ENCODE measurements at places on chromosomes 11 and 22.

DNA sequence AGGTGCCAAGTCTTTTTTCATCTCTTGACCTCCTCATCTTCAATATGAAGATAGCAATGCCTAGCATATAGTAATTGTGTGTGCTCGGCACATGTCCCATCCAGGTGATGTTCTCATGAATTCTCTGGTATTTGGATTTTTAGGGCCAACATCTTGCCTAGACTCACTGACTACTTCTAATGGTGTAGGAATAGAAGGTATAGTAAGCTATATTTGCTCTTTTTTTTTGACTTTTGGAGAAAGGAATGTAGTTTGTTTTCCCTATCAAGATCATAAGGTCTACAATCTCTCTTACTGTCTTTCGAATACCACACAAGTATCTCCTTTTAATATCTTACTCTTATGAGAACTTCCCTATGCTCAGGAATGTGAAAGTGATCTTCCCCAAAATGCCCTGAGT lies 3.2 kb downstream of the HBD start:
- H3K27ac ChIP-seq = no peak overlapping the region
- H3K36me3 ChIP-seq = no peaks in the 10 kb centered on the region
- no peaks in the 10 kb centered on the region for H3K4me1 ChIP-seq
- no peak overlapping the region for H3K4me3 ChIP-seq
- H3K27me3 ChIP-seq = no peaks in the 10 kb centered on the region
- DNase-seq = no peak

GRCh38 chr11:111177037-111177871 lies 68.3 kb upstream of the POU2AF2 start:
- no peaks in the 10 kb centered on the region for H3K36me3 ChIP-seq
- H3K4me3 ChIP-seq = no peak overlapping the region
- DNase-seq = no peak

GRCh38 chr11:34630544-34630943 lies 9.7 kb downstream of the EHF start:
- H3K36me3 ChIP-seq = no peaks in the 10 kb centered on the region
- H3K27me3 ChIP-seq = peaks cover 38% of the 10 kb centered on the region
- no peak overlapping the region for H3K27ac ChIP-seq
- H3K4me3 ChIP-seq = no peak overlapping the region
- H3K4me1 ChIP-seq = peaks cover 21% of the 10 kb centered on the region

DNA sequence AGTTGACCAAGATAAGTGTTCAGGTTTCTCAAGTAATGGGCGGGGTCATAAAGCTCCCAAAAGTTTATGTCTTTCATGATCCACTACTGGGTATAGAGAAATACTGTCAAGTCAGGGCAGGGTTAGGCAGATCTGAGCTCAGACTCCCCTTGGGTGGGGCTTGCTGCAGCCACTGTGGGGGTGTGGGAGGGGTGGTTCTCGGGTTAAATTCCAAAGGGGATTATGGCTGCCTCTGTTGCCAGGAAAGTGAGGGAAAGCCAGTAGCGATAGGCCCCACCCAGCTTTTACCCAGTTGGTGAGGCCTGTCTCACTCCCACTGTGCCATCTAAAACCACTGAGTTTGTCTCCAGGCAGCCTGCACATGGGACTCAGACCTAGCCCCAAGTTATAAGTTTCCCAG lies 37.8 kb downstream of the DLG2 start:
- H3K4me1 ChIP-seq = no peaks in the 10 kb centered on the region
- H3K4me3 ChIP-seq = no peak overlapping the region
- no peaks in the 10 kb centered on the region for H3K36me3 ChIP-seq
- DNase-seq = no peak

- peaks cover 18% of the 10 kb centered on the region for H3K4me1 ChIP-seq
- H3K4me3 ChIP-seq = no peak overlapping the region
Observed at GRCh38 chr22:49725516-49725915, 102.2 kb downstream of the BRD1 start.

DNA sequence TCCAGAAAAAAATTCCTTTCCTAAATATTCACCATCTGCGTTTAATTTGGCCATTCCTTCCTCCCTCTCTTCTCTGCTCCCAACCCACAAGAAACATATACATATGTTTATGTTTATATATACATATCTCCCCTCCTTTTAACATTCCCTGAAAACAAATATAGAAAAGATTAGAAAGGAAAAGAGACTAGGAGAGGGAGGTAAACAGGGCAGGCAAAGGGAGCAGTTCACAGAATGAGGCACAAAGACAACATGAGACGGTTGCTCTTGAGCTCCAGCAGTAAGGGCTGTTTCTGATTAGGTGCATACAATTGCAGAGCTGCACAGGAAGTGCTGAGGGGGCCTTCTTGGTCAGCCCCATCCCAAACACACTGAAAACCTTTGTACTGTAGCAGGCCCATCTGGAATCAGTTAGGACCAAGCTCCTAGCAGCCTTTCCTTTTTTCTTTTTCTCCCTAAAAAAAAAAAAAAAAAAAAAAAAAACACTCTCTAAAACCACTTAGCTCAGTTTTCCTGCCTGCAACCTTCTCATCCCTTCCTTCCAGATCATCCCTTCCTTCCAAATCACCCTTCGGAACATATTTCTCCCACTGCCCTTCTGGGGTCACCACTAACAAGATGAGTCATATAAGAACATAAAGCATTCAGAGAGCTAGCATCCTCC lies 57.0 kb downstream of the RBFOX2 start:
- H3K36me3 ChIP-seq = no peaks in the 10 kb centered on the region
- no peak for DNase-seq
- H3K4me1 ChIP-seq = no peaks in the 10 kb centered on the region
- H3K4me3 ChIP-seq = no peak overlapping the region
- H3K27me3 ChIP-seq = peaks cover 6% of the 10 kb centered on the region

DNA sequence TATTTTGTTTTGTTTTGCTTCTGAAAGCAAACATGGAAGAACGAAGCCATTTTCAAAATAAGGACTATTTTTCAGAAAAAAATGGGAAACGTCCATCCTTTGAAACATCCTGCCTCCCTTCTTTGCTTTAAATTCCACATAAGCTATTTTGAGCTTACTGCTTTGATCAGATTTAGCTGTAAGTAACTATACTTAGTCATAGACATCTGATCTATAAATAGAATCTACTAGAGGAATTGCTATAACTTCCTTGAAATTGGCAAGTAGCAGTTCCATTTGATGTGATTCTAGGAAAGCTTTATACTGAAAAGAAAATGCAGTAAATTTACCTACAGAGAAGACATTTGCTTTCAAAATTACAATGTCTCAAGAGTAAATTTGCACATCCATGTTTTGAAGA lies 305.8 kb downstream of the TTC28 start:
- H3K27ac ChIP-seq = no peak overlapping the region
- no peak overlapping the region for H3K4me3 ChIP-seq
- H3K27me3 ChIP-seq = no peaks in the 10 kb centered on the region
- DNase-seq = no peak

DNA sequence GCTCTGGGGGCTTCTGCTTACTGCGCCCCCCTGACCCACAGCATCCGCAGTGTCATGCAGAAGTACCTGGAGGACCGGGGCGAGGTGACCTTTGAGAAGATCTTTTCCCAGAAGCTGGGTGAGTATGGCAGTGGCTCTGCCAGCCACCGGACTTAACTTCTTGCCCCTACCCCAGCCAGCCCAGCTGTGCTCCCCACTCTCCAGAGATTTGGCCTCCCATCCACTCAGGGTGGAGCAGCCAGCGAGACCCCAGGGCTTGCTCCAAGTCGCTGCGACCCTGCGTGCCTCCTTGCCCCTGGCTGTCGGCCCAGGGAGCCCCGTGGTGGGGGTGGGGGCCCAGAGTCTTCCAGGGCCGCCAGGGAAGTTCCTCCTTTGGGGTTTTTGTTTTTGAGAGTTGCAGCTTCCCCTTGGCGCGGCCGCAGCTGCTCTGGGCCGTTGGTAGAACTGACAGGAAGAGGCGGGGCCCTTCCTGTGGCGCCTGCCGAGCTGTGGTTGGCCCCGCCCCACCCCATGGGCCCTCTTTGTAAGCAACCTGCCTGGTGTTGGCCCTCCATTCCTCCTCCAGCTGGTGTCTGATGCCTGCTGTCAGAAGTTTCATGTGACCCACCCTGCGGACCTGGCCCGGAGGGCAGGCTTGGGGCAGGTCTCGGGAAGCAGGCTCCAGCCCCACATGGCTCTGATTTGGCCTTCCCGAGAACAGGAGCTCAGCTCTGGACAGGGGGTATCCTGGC lies 11.1 kb downstream of the GRK2 start:
- peaks cover 79% of the 10 kb centered on the region for H3K4me1 ChIP-seq
- peaks cover 98% of the 10 kb centered on the region for H3K36me3 ChIP-seq
- peak overlapping the region; percentile 99 for H3K27ac ChIP-seq
- peak; percentile 89 for DNase-seq

DNA sequence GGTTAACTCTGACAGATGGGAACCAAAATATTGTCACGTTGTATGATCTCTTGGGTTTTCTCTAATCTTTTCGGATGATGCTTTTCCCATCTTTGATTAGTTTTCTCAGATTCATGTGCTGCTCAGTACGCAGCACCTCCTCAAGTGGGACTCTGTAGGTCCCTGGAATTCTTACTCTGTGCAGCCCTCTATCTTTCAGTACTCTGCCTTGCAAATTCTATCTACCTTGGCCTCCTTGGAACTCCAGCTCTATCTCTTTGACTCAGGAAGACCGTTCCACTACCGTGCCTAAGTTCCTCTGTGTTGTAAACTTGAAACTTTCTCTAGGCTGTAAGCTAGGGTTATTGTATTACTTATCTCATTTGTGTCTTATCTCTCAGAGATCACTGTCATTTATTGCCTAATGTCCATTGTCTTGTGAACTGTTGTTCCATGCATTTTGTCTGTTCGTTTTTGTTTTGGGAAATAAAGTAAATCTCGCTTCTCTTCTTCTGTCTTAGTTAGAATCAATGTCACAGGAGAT lies 20.1 kb upstream of the CHORDC1 start:
- peaks cover 19% of the 10 kb centered on the region for H3K4me1 ChIP-seq
- no peak overlapping the region for H3K27ac ChIP-seq
- no peaks in the 10 kb centered on the region for H3K36me3 ChIP-seq
- no peak overlapping the region for H3K4me3 ChIP-seq

- DNase-seq = no peak
- no peaks in the 10 kb centered on the region for H3K27me3 ChIP-seq
- no peak overlapping the region for H3K27ac ChIP-seq
- H3K4me1 ChIP-seq = peaks cover 39% of the 10 kb centered on the region
- H3K4me3 ChIP-seq = no peak overlapping the region
Observed at GRCh38 chr11:86174101-86175046, 70.2 kb upstream of the EED start.

DNA sequence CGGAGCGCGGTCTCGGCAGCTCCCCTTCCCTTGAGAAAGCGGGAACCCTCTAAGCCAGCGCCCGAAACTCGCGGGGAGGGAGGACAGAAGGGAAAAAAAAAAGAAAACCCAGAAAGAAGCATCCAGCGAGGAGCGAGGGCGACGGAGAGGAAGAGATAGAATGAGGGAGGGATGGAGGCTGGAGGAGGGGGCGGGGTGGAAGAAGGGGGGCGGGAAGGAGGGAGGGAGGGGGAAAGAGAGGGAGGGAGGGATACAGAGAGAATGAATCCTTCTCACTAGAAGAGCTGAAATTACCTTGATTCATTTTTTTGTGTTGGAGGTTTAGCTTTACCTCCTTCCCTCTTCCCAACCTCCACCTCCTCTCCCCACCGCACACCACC lies 19.3 kb upstream of the BDNF start:
- peaks cover 11% of the 10 kb centered on the region for H3K4me1 ChIP-seq
- peaks cover 79% of the 10 kb centered on the region for H3K27me3 ChIP-seq
- no peak for DNase-seq

DNA sequence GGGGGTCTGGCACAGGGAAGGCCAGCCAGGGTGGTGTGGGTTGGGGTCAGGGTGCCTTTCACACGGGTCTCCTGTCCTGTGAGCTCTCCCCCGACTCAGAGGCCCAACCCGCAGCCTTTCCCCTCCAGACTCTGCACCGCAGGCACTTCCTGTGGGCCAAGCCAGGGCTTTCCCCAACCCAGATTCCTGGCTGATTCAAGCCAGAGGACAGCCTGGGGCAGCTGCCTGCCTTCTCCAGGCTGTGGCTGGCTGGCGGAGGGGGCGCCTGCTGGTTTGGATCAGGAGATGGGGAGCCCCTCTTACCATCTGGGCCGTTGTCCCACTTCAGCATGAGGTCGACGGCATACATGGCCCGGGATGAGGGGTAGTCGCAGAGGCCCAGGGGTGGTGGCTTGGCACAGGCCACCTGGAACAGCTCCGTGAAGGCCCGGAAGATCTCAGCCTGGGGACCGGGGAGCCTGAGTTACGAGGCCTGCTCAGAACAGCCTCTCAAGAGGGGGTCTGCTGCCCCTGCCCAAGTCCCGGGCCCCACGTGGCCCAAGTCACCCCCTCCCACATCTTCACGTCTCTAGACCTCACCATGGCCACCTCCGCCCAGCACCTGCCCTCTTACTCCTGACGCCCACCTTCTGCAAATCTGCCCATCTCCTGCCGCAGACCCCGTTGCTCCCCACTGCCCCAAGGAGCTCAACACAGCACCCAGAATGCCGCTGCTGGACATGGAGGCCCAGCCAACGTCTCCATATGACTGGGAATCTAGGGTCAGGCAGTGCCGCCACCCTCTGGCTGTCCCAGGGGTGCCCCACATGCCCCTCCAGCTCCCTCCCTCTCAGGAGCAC lies 17.3 kb downstream of the TSPO start:
- H3K4me3 ChIP-seq = no peak overlapping the region
- H3K36me3 ChIP-seq = peaks cover 81% of the 10 kb centered on the region
- H3K27ac ChIP-seq = peak overlapping the region; percentile 37
- no peak for DNase-seq
- peaks cover 2% of the 10 kb centered on the region for H3K4me1 ChIP-seq

- no peak overlapping the region for H3K4me3 ChIP-seq
- H3K27me3 ChIP-seq = no peaks in the 10 kb centered on the region
- H3K4me1 ChIP-seq = peaks cover 7% of the 10 kb centered on the region
- H3K27ac ChIP-seq = no peak overlapping the region
Observed at GRCh38 chr22:31681349-31682345, 19.6 kb upstream of the PISD start.

- no peak overlapping the region for H3K4me3 ChIP-seq
- H3K27me3 ChIP-seq = no peaks in the 10 kb centered on the region
- no peaks in the 10 kb centered on the region for H3K4me1 ChIP-seq
- no peak for DNase-seq
Observed at GRCh38 chr11:42003801-42004200, 544.3 kb upstream of the LRRC4C start.

DNA sequence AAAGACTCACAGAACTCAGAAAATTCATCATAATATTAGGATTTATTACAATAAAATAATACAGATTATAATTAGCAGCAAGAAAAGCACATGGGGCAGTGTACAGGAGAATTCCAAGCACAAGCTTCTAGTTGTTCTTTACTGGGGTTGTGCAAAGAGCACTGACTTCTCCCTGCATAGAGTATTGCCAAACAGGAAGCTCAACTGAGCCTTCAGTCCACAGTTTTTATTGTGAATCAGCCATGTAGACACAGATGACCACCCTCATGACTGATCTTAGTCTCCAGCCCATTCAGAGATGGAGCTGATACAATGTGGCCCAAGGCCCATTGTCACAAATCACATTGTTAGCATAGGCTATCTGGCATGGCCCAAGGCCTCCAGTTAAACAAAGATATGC lies 798.9 kb downstream of the KCNA4 start:
- no peak for DNase-seq
- no peaks in the 10 kb centered on the region for H3K27me3 ChIP-seq
- H3K27ac ChIP-seq = no peak overlapping the region
- no peaks in the 10 kb centered on the region for H3K36me3 ChIP-seq
- H3K4me1 ChIP-seq = no peaks in the 10 kb centered on the region
- no peak overlapping the region for H3K4me3 ChIP-seq

GRCh38 chr22:44291674-44292360 lies 20.9 kb downstream of the SHISAL1 start:
- no peaks in the 10 kb centered on the region for H3K4me1 ChIP-seq
- H3K27me3 ChIP-seq = peaks cover 3% of the 10 kb centered on the region
- H3K36me3 ChIP-seq = no peaks in the 10 kb centered on the region

- H3K27ac ChIP-seq = no peak overlapping the region
- no peak overlapping the region for H3K4me3 ChIP-seq
- H3K4me1 ChIP-seq = no peaks in the 10 kb centered on the region
- H3K27me3 ChIP-seq = peaks cover 34% of the 10 kb centered on the region
Observed at GRCh38 chr11:12741671-12742216, 67.5 kb downstream of the TEAD1 start.

Data from activated T-cell treated with anti-CD3 and anti-CD28 coated beads, Interleukin-2, amount 50 U/mL, for 24 hours (primary cell).